Mesenteric fat pad (tissue), 1 donor: ENCODE measurements at places on chromosomes 5 and 9.

DNA sequence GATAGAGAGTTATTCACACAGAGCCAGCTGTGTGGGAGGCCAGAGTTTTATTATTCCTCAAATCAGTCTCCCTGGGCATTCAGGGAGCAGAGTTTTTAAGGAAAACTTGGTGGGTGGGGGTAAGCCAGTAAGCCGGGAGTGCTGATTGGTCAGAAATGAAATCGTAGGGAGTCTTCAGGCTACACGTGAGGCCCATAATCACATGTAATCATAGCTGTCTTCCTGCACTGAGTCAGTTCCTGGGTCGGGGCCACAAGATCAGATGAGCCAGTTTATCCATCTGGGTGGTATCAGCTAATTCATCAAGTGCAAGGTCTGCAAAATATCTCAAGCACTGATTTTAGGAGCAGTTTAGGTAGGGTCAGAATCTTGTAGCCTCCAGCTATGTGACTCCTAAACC, 10.8 kb upstream of the TTC39B start:
- DNase-seq, result no peak

- DNase-seq, result no peak
Observed at GRCh38 chr9:32738501-32739172, 44.7 kb upstream of the TMEM215 start.

DNA sequence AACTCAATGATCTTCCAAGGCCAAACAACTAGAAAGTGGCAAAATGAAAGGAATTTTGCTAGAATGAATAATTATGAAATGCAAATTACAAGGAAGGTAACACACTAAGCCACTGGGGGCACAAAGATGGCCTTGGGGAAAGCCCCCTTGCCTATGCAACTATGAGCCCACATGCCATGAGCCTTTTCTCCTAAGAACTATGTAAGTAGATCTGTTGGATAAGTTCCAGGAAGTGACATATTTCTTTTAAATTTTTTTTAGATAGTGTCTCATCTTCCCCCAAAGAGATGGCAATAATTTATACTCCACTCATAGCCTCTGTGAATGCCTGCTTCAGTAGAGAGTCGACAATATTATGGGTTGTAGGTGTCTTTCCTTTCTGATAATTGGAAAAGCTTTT, 257.8 kb downstream of the AUH start:
- DNase-seq, result no peak

GRCh38 chr9:134663753-134664415, 22.3 kb downstream of the COL5A1 start:
- DNase-seq, result no peak

GRCh38 chr5:175448276-175448675, 4.3 kb upstream of the DRD1 start:
- no peak for DNase-seq

- no peak for DNase-seq
Observed at GRCh38 chr5:145118127-145118526, 717.0 kb downstream of the PRELID2 start.

GRCh38 chr5:137069358-137069757, 429.8 kb downstream of the SPOCK1 start:
- no peak for DNase-seq

DNA sequence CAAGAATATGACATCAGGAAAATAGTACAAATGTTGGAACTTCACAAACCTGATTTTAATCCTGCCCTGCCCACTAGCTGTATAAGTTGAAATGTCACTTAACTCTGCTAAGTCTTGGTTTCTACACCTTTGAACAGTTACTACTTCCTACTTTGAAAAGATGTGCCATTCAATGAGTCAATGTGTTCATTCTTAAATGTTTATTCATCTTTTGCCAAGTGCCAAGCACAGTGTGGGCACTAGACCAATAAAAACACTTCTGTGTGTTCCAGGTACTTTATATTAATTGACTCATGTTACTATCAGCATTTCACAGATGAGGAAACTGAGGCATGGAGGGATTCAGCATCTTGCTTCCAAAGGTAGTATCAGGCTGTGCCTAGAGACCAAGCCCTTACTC, 12.8 kb downstream of the PDCL start:
- no peak for DNase-seq

DNA sequence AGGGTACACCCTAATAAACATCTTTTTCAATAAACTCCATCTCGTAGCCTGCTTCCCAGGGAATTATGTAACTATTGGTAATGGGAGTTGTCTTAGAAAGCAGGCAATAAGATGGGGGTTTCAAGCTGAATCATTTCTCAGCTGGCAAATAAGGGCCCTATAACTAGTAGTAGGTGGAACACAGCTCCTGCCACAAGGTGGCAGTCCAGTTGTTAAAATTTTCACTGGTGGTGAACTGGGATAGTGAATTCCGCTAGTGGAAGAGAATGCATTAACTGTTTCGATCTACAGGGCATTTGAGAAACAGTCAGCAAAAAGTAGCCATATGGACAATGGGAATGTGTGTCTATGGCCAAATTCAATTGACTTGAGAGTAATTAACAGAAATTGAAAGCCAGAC, 27.7 kb downstream of the PCDHB15 start:
- no peak for DNase-seq

DNA sequence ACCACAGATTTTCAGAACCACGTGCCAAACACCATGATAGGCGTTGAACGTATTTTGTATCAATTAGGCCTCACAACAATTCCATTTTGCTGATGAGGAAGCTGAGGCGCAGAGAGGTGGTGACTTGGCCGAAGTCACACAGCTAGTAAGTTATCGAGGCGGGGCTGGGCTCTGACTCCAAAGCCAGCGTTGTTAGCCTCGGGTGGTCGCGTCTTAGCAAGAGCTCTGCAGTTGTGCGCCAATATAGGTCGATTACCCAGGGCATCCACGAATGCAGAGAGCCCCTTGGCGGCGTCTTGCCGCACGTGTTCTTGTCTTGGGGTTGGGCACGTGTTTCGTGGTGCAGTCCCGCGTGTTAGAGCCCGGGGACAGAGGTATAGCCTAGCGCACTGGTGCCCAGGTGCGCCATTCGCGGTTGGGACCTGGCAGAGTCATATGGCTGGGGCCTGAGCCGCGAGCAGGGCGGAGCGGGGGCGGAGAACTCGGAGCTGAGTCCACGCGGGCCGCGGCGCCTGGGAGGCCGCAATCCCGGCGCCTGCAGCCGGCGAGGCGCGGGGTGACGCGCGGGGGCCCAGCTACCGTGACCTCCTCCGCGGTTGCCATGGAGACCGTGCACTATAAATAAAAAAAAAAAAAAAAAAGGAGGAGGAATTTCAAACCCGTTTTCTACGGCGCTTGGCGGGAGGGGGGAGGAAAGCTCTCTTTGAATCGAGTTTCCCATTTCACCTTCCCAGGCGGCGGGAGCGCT, 62.3 kb downstream of the CXXC5 start:
- DNase-seq, result no peak

GRCh38 chr5:110063640-110064602, 374.2 kb downstream of the MAN2A1 start:
- DNase-seq, result no peak

- DNase-seq, result no peak
Observed at GRCh38 chr5:40841068-40841805, at the start of gene CARD6. Gene CARD6, plus strand, starts transcription at chr5:40841367. Its CDS starts 16 bp downstream, at chr5:40841383.
